HCT116 (cell line): ENCODE measurements at places on chromosomes 13 and 19.

- DNase-seq = no peak
These were observed 11.4 kb upstream of the SPACA4 start for GRCh38 chr19:48595171-48595570.

- DNase-seq = no peak
These were observed 2.1 kb downstream of the CSNK1G2 start for GRCh38 chr19:1942934-1943555.

DNA sequence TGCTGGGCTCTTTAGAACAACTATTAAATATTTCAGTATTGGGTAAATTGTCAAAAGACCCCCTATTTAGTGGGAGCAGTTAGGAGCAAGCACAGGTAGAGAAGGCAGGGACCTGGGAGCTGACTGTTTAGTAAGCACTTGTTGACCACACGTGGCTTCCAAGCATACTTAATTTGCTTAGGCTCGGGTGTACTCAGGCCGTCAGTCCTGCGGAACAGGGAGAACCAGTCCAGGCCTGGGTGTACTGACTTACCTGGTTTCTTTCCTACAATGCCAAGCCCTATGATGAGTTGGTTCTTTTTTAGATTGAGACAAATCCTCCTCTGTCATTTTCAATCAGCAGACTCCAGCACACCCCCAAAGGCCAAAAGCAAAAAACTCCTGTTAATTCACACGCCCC lies 90.0 kb downstream of the WDFY2 start:
- DNase-seq = peak; percentile 12

DNA sequence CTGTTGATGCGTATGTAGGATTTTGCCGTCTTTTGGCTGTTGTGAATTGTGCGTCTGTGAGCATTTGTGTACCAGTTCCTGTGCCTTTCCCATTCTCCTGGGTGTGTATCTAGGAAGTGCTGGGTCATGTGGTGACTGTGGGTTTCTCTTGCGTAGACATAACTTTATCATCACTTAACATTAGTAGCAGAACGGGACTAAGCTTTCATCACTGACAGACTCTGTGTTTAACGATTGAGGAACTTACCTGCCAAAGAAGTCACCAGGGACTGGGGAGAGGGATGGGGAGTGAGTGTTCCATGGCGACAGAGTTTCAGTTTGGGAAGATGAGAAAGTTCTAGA lies 15.0 kb downstream of the FZR1 start:
- no peak for DNase-seq

DNA sequence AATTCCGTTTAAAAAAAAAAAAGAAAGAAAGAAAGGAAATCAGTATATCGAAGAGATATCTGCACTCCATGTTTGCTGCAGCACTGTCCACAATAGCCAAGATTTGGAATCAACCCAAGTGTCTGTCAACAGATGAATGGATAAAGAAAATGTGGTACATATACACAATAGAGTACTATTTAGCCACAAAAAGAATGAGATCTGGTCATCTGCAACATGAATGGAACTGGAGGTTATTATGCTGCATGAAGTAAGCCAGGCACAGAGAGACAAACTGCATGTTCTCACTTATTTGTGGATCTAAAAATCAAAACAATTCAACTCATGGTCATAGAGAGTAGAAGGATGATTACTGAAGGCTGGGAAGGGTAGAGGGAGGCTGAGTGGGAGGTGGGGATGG lies 16.3 kb downstream of the ZNF565 start:
- no peak for DNase-seq

DNA sequence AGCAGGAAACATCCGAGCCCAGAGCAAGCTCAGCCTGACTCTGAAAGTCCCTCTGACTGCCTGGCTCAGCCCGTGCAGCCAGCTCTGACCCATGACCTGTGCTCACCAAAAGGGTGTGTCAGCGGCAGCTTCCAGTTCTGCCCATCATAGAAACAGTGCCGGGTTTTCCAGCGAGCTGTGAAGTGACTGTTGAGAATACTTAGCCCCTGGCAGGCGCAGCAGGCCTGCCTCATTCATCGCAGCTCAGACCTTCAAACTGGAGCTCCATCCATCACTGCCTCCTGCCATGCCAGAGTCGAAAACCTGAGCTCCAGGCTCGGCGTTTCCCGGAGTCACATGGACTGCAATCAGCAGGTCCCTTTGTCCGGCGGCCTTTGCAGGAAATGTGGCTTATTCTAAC lies 16.3 kb upstream of the GSX1 start:
- no peak for DNase-seq

DNA sequence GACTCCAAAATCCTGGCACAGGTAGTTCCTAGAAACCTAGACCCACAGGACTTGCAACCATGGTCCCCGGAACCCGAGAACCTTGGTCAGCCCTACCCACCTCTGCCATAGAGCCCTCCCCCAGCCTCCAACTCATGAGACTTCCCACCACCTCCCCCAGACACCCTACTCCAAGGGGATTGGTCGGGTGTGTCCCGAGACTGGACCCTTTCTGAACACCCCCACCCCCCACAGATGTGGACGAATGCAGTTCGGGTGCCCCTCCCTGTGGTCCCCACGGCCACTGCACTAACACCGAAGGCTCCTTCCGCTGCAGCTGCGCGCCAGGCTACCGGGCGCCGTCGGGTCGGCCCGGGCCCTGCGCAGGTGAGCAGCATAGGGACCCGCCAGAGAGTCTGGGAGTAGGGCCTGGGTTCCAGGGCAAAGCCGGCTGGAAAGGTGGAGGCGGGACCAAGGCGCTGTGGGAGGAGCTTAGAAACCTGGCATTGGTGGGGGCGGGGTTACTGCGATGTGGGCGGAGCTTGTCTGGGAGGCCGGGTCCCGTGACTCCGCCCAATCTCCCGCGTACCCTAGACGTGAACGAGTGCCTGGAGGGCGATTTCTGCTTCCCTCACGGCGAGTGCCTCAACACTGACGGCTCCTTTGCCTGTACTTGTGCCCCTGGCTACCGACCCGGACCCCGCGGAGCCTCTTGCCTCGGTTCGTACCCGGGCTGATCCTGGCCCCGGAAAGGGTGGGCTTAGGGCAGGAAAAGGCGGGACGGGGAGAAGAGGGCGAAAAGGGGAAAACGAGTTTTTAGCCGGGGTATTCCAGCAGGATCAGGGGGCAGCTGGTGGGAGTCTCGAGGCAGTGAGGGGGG lies 11.9 kb downstream of the LTBP4 start:
- DNase-seq = no peak

GRCh38 chr13:111281751-111282311 lies 38.6 kb upstream of the TEX29 start:
- no peak for DNase-seq

- DNase-seq = no peak
These were observed 23.3 kb downstream of the HNRNPM start for GRCh38 chr19:8468124-8468523.

DNA sequence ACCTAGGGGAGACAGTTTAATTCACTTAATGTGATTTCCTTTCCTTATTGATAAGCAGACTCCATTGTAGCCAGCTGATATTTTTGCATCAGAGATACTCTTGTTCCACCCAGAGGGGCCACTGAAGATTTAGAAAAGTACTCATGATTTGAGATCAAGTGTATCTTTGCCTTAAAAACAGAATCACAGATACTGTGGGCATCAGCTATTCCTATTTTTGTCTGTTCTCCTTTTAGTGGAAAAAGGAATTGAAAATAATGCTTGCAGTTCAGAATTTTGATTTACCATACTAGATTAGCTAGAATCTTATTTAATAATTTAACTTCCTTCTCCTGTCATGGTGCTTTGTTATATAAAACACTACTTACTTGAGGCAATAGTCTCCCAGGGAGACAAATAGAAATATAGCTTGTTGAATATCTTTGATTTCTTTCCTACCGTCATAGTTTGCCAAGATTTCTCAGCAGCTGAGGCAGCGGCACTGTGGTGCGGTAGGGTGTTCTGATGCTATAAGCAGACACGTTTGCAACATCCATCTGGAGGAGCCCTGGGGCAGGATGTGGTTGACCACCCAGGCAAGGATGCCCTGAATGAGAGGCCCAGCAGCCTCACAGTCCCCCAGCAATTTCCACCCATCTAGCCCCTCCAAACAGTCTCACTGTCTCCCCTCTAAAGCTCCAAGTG lies 47.0 kb upstream of the RAP2A start:
- no peak for DNase-seq

DNA sequence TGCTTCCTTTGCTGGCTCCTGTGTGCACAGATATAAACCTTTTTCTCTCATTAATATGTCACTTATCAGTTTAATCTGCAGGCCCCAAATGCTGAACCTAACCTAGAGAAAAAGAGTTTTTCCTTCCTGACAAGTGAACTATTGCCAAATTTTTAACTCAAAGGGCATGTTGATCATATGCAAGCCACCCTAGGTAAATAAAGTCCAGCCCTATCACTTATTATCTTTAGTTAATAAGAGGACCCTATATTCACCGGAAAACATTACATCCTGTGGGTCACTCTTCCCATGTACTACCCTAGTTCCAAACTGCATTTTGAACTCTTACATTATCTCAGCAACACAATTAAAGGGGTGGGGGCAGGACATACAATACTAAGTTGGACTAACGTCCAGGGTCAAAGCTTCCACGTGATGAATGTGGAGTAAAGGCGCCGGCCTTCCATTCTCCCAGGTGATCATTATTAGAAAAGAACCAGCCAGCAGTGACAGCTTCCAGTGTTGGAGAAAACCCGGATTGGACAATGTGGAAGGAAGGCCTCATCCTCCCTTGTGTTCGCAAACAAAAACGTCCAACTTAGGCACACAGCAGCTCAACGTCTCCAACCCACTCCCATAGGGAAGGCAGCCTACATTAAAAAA lies 86.6 kb downstream of the STK24 start:
- DNase-seq = no peak

DNA sequence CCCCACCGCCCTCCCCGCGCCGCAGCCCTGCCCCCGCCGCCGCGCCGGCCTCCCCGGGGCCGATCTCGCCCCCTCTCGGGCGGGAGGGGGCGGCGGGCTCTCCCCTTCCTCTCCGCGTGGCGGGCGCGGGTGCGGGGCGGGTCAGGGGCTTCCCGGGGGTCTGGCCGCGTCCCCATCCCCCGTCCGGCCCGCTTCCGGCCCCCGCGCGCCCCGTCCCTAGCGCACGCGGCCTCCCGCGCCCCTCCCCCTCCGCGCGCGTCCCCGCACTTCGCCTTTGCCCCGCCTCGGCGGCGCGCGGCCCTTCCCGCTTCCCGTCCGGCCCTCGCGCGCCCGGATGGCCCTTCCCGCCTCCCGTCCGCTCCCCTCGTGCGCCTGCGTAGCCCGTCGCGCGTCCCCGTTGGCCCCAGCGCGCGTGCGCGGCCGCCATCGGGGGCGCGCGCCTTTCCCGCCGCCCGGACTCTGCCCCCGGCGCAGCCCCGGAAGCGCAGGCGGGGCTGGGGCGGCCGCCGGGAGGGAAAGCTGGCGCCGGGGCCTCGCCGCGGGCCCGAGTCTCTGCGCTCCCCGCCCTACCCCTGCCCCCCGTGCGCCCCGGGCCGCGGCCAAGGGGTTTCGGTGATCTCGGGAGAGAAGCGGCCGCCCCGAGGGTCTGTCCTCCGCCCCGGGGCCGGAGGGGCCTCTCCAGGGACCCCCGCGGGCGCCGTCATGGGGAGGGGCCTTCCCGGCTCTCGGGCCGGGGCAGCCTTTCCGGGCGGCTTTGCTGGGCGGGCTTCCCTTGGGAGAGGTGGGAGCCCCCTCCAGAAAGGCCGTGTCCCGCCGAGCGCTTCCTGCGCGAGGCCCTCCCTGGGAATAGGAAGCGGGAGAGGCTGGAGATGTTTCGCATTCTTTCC lies 519 bp downstream of the PTBP1 start:
- peak; percentile 59 for DNase-seq

- no peak for DNase-seq
These were observed 34.4 kb upstream of the NANOS3 start for GRCh38 chr19:13842291-13843103.

DNA sequence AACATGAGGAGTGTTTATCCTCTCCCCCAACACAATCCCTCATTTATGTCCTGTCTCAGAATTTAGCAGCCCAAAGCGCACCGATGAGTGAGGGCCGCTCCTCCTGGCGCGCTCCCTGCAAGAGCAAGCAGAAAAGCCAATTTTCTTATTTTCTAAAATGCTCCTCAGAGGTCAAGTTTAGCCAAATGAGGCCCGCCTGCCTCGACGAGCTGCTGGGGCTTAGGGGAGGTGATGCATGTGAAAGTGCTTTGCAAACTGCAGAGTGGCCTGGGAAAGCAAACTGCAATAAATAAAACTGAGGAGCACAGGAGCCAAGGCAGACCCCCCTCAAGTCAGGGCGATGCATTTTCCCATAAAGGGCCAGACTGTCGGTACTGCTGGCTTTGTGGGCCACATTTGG lies 29.0 kb downstream of the CAPS start:
- DNase-seq = no peak

GRCh38 chr13:45333977-45334922 lies 6.7 kb downstream of the TPT1 start:
- DNase-seq = no peak

- DNase-seq = no peak
These were observed 1005.5 kb downstream of the PCDH9 start for GRCh38 chr13:66224663-66225062.

DNA sequence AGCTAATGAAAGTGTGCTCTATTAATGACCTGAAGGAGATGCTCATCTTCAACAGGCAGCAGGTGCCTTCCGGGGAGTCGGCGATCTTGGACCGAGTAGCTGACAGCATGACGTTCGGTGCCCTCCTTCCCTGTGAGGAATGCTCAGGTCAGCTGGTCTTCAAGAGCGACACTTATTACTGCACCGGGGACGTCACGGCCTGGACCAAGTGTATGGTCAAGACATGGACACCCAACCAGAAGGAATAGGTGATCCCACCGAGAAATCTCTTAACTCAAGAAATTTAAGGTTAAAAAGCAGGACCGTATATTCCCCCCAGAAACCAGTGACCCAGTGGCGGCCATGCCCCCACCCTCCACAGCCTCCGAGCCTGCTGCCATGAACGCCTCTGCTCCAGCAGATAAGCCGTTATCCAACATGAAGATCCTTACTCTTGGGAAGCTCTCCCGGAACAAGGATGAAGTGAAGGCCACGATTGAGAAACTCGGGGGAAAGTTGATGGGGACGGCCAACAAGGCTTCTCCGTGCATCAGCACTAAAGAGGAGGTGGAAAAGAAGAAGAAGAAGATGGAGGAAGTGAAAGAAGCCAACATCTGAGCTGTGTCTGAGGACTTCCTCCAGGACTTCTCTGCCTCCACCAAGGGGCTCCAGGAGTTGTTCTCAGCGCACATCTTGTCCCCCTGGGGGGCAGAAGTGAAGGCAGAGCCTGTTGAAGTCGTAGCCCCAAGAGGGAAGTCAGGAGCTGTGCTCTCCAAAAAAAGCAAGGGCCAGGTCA lies 22.8 kb upstream of the ANKRD10 start:
- DNase-seq = no peak

- DNase-seq = no peak
These were observed 385.6 kb downstream of the IRS2 start for GRCh38 chr13:109400624-109401257.

- DNase-seq = no peak
These were observed 418.6 kb downstream of the FOXO1 start for GRCh38 chr13:40247845-40248244.

DNA sequence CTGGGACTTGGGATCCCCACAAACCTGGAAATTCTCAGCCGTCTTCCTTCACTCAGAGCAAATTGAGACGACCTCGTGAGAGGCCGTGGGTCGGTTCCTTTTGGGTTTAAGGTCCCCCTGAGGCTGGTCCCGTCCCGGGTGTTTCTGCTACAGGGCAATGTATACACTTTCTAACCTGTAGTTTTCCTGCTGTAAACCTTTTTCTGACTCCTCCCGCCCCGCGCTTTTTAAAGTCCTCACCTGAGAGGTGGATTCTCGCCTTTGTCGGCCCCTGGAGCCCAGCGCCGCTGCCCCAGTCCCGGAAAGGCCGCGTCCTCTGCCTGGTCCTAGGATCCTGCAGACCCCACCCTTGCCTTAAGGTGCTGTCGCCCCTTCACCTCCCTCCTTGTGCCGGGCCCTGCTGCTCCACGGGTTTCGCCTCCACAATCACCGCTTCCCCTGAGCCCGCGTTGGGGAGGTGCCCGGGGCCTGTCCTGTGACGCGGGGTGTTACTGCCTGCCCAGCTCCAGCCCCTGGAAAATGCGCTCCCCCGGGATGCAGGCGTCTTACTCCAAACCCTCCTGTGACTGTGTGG lies 391 bp downstream of the ZNF761 start:
- no peak for DNase-seq
